ENCODE measurements at places on chromosomes 16 and 17.

- no peak for DNase-seq
These were observed 25.9 kb downstream of the CYB561 start for GRCh38 chr17:63419949-63420867.

GRCh38 chr17:50289991-50290702 is 15.9 kb downstream of the TMEM92 start:
- DNase-seq = peak; percentile 26

- DNase-seq = no peak
These were observed 11.6 kb downstream of the CBFA2T3 start for GRCh38 chr16:88965411-88965810.

- no peak for DNase-seq
These were observed 13.5 kb downstream of the SARM1 start for GRCh38 chr17:28385037-28385400.

DNA sequence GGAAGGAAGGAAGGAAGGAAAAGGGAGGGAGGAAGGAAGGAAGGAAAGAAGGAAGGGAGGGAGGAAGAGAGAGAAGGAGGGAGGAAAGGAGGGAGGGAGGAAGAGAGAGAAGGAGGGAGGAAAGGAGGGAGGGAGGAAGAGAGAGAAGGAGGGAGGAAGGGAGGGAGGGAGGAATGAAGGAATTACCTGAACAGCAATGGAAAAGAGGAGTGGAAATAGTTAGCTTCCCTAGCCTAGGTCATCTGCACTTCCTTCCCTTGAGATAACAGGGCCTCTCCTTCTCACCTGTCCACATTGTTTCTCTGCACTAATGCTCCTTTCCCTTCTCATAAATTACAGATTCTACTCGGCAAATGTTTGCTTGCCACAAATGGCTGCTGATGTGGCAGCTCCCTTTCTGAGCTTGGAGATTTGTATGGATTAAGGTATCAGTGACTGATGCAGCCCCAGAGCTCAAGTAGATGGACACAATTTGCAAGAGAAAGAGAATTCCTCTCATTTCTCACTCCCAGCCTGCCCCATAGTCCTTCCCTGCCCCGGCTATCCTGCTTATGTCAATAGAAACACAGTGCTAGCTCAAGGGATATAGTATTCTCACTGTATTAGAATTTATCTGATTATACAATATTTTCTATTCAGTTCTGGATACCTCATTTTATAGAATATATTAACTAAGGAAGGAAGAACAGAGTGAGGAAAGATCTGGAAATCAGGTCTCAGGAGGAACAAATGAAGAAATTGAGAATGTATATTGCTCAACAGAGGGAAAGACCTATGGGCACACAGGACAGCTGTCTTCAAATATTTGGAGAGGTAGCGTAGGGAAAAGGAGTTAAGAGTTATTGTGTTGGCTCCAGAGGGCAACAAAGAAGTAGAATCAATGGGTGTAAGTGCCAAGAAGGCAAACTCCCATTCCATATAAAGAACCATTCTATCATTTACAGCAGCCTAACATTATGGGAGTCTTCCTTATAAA is 14.6 kb downstream of the HOXB1 start:
- no peak for DNase-seq

All from occipital lobe (tissue), 3 donors.